ENCODE measurements at places on chromosomes 16 and 17.

DNA sequence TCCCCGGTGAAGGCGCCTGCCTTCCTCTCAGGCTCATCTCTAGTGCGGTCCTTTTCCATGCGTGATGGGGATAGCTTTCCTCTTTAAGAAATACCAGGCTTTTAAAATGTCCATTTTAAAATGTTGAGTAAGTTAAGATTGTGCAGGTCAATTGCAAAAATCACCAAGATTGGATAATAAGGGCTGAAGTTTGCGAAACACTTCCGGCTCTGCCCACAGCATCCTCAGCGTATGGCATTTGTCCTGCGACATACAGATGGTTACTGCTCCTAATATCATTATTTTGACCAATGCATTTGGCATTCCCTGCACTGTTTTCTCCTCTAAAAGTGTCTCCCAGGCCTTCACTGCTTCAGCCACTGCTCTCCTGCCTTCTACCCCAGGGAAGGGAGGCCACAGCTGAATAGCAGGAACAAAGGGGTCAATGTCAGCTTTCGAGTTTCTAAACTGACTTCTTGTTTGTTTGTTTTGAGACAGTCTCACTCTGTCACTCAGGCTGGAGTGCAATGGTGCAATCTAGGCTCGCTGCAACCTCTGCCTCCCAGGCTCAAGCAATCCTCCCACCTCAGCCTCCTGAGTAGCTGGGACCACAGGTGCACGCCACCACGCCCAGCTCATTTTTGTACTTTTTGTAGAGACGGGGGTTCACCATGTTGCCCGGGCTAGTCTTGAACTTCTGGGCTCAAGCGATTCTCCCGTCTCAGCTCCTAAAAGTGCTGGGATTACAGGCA lies 91.9 kb downstream of the CRISPLD2 start:
- no peak for DNase-seq

GRCh38 chr16:4612977-4613635 lies 1.6 kb downstream of the UBALD1 start:
- no peak for DNase-seq

DNA sequence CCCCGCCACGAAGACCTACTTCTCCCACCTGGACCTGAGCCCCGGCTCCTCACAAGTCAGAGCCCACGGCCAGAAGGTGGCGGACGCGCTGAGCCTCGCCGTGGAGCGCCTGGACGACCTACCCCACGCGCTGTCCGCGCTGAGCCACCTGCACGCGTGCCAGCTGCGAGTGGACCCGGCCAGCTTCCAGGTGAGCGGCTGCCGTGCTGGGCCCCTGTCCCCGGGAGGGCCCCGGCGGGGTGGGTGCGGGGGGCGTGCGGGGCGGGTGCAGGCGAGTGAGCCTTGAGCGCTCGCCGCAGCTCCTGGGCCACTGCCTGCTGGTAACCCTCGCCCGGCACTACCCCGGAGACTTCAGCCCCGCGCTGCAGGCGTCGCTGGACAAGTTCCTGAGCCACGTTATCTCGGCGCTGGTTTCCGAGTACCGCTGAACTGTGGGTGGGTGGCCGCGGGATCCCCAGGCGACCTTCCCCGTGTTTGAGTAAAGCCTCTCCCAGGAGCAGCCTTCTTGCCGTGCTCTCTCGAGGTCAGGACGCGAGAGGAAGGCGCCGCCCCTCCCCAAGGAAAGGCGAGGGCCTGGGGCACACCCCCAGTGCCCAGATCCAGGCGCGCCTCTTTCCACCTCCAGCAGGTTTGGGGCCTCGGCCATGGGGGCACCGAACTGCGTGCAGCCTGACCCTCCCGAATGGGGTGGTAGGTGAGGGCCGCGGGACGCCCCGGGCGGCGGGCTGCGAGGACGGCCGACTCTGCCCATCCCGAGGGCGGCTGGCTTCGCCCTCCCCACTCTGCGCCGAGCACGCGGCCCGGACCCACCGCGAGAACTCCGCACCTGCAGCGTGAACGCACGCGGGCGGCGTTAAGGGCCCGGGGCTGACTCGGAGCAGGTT lies 664 bp downstream of the HBQ1 start:
- no peak for DNase-seq

- DNase-seq: no peak
These were observed 734 bp downstream of the CEP131 start for GRCh38 chr17:81221842-81222619.

- DNase-seq: no peak
These were observed 42.0 kb upstream of the NFAT5 start for GRCh38 chr16:69523566-69524305.

DNA sequence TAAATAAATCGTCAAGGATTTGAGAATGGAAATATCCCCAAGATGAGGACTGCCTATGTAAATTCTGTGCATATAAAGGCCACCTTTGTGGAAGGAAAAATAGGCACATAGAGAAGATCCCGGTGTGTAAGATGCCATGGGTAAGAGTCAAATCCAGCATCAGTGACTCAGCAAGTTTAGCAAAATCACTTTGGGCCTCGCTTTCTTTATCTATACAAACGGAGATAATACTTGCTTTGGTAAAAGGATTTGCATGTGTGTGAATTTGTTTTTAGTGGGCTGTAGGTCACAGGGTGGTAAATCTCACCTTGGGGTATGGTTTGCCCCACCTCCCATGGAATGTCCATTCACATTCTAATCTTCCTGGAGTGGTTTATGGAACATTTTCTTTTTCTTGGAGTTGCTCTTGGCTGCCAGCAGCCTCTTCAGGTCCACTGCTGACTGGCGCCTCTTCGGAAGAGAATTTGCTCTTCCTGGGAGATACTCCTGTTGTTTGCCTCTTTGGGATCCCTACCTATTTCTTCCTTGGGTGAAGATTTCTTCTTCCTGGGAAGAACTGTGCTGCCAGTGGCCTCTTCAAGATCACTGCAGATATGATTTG lies 587.6 kb downstream of the CDH11 start:
- DNase-seq: no peak

- no peak for DNase-seq
These were observed 29.4 kb downstream of the TANC2 start for GRCh38 chr17:62995377-62995885.

DNA sequence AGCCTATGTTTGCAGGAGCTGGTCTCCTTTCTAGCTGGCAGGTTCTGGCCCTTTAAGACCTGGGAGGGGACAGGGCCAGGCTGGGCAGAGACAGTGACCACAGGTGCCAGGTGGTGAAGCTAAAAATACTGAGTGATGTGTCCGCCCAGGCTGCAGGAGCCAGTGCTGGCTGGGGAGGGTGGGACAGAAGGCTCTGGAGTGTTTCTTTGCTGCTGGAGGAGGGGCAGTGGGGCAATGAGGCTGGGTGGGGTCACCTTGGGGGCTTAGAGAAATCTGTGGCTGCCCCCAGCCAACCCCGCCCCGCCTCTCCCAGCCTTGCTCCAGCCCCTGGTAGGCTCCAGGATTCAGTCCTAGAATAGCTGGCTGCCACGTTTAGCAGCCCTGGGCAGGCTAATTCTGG lies 30.4 kb upstream of the SBK1 start:
- DNase-seq: no peak

DNA sequence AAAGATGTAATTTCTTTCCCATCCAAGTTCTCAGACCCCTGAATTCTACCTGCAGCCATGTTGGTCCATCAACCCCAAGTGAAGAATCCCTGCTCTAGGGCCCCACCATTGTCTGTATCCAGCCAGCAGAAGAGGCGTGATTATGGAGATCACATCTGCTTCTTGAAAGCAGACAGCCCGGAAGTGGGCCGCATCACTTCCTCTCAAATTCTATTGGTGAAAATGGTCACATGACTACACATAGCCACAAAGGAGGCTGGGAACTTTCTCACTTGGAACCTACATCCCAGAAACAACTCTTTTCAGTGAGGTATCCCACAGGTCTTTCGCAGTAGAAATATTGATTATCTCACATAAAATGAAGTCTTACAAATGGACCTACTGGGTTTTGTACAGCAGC lies 40.1 kb downstream of the IL4R start:
- DNase-seq: no peak

DNA sequence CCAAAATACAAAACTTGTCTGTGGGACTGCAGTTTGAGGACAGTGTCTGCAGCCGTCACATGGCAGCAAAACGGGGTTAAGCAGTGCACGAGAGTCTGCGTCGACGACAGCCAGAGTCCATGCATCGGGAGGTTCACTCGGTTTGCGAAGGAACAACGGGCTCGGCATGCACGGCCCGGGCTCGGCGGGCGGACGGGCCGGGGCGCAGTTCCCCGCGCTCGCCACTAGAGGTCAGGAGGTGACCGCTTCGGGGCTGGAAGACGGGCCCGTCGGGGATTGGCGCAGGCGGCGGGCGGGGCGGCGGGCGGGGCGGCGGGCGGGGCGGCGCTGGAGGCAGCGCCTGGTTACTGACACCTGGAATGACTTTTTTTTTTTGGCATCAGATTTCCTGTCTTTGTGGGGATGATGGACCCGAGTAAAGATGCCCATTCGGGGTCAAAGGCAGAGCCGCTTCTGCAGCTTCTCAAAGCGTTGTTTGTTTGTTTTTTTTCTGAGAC lies 6.5 kb downstream of the SCGB1C2 start:
- DNase-seq: no peak

- no peak for DNase-seq
These were observed 6.5 kb downstream of the ZCCHC14 start for GRCh38 chr16:87486282-87486681.

DNA sequence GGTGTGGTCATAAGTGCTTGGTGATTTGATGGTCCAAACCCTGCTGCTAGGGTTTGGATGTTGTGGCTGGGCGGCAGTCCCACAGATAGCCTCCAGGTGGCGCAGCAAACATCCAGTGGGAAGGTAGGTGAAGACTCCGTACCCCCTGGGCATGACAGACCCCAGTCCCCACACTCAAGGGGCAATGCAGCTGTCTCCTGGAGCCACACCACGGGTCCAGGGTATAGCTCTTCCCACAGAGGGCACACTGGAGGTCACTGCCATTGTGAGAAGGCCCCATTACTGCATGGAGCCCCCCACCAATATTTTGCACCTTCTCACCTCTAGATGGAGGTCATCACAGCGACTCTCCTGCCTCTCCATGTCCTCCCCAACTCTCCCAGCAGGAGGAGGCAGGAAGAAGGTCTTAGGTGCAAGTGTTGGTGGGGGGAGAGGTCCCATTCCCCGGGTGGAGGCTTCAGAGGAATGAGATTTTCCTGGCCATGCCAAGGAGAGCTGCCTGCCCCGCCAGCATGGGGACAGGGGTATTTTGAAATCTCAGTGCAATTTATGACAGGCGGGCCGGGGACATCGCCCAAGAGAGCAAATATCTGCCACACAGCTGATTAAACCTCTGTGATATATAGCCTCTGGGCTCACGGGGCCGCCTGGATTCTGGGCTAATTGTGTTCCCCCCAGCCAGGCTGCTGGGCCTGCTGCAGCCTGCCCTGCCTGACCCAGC lies 17.1 kb upstream of the C17orf113 start:
- no peak for DNase-seq

DNA sequence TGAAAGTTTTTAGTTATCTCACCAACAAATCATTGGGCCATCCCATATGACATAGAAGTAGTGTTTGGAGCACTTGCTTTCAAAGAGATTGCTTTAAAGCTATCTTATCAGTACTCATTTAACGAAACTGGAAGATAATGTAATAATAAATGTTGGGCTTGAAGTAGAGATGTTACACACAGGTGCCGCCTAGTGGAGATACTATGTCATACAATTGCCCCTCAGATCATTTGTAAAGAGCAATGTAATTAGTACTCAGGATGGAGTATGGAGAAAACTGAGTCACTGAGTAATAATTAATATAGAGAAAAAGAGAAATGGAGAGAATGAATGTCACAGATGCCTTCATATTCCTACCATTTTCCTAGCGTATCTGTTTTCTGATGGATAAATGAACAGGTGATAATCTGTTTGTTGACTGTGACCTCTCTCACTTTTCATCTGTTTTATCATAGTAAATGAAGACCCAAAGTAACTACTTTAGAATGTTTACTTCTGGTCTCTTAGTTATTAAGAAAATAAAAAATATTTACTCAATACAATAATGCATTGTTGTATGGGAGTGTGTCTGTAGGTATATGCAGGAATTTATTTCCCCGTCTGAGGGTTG lies 80.4 kb downstream of the EFCAB5 start:
- DNase-seq: peak; percentile 15

DNA sequence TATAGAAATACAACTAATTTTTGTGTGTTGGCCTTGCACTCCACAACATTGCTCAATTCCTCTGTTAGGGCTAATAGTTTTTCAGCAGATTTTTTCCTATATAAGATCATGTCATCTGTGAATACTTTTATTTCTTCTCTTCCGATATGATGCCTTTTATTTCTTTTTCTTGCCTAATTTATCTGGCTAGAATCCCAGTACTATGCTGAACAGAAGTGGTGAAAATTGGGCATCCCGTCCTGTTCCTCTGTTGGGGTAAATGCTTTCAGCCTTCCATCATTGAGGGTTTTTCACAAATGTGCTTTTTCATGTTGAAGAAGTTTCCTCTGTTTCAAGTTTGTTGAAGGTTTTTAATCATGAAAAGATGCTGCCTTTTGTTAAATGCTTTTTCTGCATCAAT lies 22.7 kb upstream of the TNFRSF13B start:
- DNase-seq: no peak

DNA sequence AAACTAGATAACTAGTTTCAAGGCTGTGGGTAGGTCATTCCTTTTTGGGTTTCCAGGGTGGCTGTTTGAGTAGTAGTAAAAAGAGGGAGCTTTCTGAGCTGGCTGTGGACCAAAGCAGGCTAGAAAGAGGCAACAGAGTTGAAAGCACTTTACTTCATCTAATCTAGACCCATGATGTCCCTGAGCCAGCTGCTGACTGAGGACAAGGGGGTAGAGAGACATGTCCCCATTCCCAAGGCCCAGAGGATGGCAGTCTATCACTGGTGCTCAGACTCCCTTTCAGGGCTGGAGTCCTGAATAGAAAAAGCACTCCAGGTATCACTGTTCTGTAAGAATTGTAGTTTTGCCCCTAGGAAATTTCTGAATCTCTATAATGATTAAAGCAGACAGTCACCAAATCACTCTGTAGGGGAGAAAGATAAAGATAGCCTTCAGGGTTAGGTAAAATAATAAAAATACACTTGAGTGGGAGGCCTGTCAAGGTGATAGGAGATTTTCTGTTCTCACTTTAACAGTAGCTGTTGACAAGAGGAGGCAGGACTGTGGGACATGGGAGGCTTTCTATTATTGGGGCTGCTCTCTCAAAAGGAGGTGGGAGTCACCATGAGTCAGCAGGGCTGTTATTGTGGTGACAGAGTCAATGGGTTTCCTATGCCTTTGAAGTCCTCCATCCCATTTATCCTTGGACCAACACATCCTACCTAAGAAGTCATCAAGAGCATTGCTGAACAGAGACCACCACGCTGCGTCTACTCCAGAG lies 190.2 kb upstream of the MPHOSPH6 start:
- DNase-seq: no peak

- no peak for DNase-seq
These were observed 19.0 kb downstream of the TRPV1 start for GRCh38 chr17:3590231-3590630.

GRCh38 chr17:65181237-65182061 lies 44.3 kb downstream of the RGS9 start:
- no peak for DNase-seq

DNA sequence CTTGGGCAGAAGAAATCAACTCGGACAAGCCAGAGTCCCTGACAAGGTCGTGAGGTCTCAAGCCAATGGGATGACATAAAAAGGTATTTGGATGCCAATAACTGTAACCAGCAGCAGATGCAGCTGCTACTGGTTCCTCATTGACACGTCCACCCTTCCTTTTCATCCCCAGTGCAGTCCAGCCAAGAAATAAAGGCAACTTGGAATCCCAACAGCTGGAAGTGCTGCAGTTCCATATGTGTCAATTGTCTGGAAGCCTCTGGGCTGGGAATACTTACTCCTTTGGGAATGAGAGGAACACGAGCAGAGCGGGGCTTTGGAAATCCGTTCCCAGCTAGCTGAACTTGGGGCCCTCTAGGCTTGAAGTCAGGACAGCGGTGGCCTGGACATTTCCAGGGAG lies 360.4 kb upstream of the ZFHX3 start:
- no peak for DNase-seq

Data from pulmonary artery endothelial cell (primary cell).